Suppressor macrophage treated with lipopolysaccharide for 4 hours (primary cell): ENCODE measurements at places on chromosomes 2 and 18.

GRCh38 chr2:98445683-98446581 lies 1.3 kb downstream of the INPP4A start:
- peak; percentile 51 for DNase-seq

GRCh38 chr18:46332921-46333341 lies 228.7 kb downstream of the HAUS1 start:
- DNase-seq: no peak

DNA sequence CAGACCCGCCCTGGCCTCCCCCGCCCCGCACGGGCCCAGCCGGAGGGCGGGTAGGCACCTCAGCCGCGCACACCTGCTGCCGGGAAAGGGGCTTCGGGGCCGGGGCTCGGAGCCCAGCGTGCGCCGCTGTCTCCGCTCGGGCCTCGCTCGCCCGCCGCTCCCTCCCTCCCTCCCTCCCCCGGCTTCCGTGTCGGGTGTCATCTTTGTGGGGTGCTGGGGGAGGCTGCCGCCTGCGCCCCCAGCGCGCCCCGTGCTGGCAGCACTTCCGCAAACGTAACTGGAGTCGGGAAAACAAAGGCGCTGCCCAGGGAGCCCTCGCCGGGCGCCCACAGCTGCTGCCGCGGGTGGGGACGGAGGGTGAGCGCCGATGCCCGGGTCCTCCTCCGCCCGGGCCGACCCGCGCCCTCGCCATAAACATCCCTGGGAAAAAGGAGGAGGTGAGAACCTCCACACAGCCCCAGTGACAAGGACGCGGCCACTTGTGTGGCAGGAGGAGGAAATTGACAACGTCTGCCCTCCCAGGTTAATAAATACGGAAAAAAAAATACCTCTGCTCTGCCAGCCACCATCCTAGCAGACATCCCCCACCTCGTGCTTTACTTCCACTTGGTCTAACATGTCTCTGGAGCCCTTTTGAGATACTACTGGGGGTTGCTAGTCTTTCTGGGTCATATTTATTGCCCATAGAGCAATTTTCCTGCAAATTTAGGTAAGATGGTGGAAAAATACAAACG lies 550 bp downstream of the MFSD6 start:
- peak; percentile 56 for DNase-seq

DNA sequence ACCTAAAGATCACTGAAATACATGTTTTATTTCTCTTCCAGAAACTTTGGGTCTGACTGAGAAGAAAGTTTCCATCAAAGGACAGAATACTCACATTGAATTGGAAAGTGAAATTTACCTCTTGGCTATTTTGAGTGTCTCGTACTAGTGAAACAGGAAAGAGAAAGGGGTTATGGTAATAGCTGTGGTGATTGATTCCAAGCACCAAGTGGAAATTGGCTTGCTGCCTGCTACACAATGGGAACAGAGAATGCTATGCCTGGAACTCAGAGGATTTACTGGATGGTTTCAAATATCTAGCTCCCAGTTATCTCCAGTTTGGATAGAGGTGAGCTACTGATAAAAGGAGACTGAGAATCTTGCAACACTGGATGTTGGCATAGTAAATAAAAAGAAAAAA lies 492.8 kb upstream of the FSIP2 start:
- no peak for DNase-seq

GRCh38 chr2:13091455-13091854 lies 374.7 kb downstream of the TRIB2 start:
- DNase-seq: no peak

DNA sequence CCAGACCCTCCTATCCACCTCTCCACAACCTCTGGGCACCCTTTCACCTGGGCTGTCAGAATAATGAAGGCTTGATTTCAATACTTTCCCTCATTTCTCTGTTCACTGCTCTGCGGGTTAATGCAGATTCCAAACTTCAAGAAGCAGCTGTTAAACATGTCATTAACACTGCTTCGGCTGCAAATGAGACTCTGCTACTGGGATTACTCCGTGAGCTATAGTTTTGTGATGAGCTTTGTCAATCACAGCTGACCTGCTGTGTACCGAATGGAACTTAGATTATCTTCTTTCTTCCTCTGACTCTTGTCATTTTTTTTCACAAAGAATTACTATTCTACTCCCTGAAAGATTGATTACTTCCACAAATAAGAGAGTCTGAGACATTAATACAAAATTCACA lies 160.5 kb downstream of the TMEM182 start:
- DNase-seq: no peak

DNA sequence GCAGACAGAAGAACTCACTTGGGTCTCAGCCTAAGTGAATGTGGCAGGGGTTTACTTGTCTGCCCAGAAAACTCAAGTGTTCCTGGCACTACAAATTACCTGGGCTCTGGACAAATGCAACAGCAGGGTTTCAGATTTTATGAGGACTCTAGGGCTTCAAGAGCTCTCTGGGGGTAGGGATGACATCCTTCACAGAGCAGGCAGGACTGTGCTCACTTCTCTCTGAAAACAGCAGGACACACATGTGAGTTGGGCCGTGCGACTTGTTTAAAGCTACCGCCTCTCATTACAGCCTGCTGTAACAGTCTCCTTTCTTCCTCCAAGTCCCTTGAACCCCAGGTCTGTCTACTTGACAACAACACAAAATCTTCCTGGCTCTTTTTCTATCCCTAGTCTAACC lies 212.6 kb downstream of the EN1 start:
- no peak for DNase-seq

GRCh38 chr2:55056024-55056521 lies 5.8 kb upstream of the RTN4 start:
- peak; percentile 73 for DNase-seq

GRCh38 chr2:20317197-20317596 lies 33.4 kb downstream of the PUM2 start:
- DNase-seq: no peak

DNA sequence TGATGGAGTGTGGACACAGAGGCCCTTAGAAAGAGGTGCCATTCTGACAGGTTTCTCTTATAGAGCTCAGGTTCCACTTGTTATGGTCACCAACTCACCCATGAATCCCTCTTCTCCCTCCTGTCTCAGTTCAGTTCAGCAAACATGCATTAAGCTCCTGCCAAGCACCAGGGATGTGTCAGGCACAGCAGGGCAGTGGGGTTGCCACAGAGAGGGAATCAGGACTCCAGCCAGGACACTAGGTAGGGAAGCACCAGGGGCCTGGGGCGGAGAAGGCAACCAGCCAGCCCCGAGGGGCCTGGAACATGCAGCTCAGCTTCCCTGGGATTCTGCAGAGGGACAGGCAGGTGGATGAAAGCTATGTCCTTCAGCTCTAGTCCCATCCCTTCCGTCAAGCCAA lies 44.6 kb downstream of the TOGARAM2 start:
- no peak for DNase-seq

- no peak for DNase-seq
Observed at GRCh38 chr2:239157771-239158170, 243.0 kb downstream of the HDAC4 start.

GRCh38 chr18:65279668-65280305 lies 471.0 kb upstream of the CDH7 start:
- DNase-seq: no peak

- DNase-seq: no peak
Observed at GRCh38 chr2:73611867-73612266, 30.4 kb downstream of the NAT8 start.

GRCh38 chr2:10289891-10290290 lies 12.8 kb upstream of the HPCAL1 start:
- peak; percentile 63 for DNase-seq

GRCh38 chr2:235131334-235132305 lies 179.8 kb downstream of the SH3BP4 start:
- DNase-seq: no peak

- peak; percentile 70 for DNase-seq
Observed at GRCh38 chr2:70115646-70116442, 28.6 kb downstream of the PCBP1 start.

GRCh38 chr2:219272995-219273394 lies 6.2 kb upstream of the DNAJB2 start:
- DNase-seq: peak; percentile 39

DNA sequence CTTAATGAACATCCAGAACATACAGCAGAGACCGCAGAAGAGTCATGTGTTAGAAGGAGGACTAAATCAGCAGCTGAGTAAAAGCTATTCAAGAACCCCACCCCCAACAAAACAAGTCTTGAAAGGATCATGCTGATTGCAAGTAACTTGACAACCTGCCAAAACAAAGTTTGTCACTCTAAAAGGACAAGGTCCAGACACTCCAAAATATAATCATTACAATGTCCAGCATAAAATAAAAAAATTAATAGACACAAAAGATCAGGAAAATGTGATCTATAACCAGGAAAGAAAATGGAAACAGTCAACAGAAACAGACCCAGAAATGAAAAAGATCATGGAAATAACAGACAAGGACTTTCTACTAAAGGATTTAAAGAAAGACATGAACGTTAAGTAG lies 28.5 kb downstream of the CCDC88A start:
- DNase-seq: no peak

GRCh38 chr2:224151161-224151560 lies 112.1 kb upstream of the SERPINE2 start:
- DNase-seq: no peak

DNA sequence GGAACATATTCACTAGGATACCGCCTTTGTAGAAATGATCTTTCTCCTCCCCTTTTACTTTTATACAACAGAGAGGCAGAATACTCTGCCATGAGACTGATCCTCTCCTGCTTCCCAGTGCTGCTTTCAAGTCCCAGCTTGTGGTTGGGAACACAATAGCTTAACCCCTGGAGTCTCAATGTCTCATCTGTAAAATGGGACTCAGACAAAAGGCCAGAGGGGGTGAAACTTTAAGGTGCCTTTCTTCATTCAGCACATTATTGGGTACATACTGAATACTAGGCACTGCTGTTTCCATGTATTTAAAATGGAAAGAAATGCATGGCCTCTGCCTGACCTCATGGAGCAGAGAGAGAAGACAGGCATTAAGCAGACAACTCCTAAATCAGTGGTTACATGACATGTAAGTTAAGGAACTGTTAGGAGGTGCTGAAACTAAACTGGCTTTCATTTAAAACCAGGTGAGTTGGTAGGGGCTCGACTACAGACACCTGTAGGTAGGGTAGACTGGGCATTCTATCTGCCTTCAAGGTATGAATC lies 53.8 kb downstream of the MAP4K4 start:
- DNase-seq: no peak

DNA sequence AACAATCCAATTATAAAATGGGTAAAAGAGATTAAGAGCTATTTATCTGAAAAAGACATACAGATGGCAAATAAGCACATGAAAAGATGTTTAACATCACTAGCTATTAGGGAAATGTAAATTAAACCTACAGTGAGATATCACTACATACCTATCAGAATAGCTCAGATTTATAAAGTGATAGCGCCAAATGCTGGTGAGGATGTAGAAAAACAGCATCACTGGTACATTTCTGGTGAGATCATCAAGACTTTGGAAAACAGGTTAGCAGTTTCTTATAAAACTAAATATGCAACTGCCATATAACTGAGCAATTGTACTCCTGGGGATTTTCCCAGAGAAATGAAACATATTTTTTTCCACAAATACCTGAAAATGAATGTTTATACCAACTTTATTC lies 100.4 kb downstream of the ACOXL start:
- no peak for DNase-seq

GRCh38 chr2:128377071-128377910 lies 58.6 kb upstream of the HS6ST1 start:
- no peak for DNase-seq

DNA sequence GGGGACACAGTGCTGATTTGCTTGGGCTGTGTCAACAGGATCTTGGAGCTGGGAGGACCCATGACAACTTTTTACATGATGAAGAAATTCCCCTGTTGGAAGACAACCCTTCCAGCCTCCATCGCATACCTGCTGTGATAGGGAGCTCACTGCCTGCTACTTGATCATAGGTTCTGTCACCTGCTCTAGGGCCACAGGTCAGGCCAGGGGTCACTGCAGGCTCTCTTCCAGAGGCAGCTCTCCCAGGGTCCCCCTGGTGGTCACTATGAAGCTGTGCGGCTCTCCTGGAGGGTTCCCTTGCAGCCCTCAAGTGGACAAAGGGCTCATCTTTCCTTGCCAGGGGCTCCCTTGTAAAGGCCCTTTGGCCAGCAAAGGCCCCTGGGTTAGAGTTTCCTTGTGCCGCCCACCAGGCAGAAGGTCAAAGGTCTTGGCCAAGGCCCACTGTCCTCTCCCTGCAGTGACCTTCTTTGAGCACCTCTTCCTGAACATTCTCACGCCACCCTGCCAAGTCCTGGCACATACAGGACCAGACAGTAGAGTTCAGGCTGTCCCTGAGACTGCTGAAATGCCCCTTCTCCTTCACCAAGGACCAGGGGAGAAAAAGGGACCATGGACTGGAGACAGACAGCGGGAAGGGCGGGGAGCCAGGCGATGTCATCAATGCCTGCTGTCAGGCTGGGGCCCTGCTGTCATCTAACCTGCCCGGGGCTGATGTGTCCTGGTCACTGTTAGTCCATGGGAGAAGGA lies 345.1 kb downstream of the DYSF start:
- peak; percentile 65 for DNase-seq

DNA sequence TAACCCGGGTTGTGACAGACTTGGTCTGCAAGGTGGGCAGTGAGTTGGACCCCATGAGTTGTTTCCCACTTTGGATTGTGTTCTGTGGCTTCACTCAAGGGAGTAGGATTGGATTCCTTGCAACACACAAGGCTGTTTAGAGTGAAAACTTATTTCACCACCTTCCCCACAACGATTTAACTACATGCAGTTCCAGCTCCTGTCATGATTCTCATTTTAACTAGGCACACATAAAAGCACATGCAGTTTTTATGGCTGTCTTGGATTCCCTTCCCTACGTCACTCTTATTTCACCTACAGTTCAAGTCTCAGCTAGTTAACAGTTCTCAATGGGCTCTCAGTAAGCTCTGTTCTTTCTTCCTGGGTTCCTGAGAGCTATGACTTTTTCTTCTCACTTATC lies 15.9 kb downstream of the EFEMP1 start:
- DNase-seq: no peak

DNA sequence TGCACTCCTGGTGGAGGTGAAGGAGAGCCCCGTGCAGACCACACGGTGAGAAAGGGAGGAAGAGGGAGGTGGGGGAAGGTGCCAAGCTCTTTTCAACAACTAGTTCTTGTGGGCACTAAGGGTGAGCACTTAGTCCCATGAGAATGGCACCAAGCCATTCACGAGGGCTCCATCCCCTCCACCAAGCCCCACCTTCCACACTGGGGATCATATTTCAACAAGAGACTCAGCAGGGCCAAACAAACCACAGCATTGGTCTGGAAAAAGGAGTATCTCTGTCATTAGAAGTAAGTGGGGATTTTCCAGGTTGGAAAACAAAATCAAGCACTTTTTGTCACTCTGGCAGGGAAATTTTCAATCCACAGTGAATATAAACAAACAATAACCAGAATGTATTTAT lies 38.4 kb downstream of the ZAP70 start:
- no peak for DNase-seq

- DNase-seq: peak; percentile 83
Observed at GRCh38 chr2:197145471-197146056, 165.0 kb downstream of the ANKRD44 start.

DNA sequence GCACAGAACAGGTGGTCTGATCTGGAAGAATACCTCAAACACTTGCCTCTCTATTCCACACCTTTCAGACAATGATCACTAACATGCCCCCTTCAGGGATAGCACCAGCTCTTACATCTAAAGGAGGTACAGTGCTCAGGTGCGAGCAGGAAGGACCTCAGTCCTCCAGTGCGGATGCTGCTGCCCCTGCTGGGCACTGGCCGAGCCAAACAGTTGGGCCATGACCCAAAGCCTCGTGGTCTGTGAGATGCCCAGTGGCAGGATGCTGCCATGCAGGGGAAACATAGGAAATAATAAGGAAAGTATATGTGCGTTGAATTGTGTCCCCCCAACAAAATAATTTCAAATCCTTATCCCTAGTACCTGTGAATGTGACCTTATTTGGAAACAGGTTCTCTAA lies 243.7 kb downstream of the NDUFA10 start:
- no peak for DNase-seq

- DNase-seq: no peak
Observed at GRCh38 chr2:227789803-227790202, 23.8 kb upstream of the CCL20 start.
